Activated CD4-positive, alpha-beta T cell treated with anti-CD3 and anti-CD28 coated beads, Interleukin-2, amount 50 U/mL, for 4 hours (primary cell): ENCODE measurements at places on chromosomes 4 and X.

- no peak for DNase-seq
Observed at GRCh38 chrX:94695910-94696309, 1021.9 kb downstream of the FAM133A start.

DNA sequence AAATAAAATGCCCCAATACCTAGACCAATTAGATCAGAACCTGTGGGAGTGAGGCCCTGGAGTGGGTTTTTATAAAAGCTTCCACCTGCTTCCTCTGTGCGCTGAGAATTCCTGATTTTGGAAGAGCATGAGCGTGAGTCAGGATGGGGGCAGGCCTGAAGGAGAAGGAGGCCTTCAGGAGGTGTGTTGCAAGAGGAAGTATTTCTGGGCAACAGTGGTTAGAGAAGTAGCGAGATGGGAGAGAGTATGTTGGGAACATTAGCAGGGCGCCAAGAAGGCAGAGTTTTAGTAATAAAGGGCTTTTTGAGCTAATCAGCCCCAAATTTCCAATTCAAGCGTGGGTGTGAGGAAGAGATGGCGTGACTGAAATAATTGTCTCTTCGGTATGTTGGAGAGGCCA is 349.8 kb downstream of the UNC5C start:
- no peak for DNase-seq

- DNase-seq, result no peak
Observed at GRCh38 chr4:126215759-126216158, 901.0 kb downstream of the FAT4 start.

DNA sequence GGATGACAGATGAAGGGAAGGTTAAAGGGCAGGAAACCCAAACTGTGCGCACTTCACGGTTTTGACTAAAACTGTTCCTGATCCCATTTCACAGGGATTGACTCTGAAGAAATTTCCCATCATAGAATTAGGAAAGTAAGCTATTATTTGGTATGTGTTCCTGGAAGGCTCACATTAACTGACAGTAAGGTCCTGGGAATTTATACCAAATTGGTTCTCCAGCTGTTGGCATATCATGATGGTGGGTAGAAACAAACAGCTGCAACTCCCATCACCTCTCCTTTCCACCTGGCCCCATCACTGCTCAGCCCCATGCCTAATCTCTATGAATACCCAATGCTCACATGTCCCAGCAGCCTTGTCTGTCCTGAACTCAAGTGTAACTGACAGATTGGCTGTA is 121.2 kb downstream of the GPC3 start:
- no peak for DNase-seq

DNA sequence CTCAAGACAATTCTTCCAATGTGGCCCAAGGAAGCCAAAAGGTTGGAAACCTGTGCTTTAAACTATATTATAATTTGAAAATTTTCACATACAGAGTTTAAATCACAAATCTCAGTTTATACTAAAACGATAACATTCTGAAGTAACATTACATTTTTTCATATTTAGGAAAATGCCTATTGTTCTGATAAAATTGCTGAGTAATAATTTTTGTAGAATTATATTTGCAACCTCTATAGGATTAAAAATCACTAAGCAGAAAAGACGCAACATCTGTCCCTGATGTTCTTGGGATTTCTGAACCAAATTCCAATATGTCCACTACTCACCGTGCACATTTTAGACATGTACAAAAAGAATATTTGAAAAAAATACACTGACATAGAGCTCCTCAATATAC is 10.5 kb downstream of the ZNF732 start:
- DNase-seq, result no peak

DNA sequence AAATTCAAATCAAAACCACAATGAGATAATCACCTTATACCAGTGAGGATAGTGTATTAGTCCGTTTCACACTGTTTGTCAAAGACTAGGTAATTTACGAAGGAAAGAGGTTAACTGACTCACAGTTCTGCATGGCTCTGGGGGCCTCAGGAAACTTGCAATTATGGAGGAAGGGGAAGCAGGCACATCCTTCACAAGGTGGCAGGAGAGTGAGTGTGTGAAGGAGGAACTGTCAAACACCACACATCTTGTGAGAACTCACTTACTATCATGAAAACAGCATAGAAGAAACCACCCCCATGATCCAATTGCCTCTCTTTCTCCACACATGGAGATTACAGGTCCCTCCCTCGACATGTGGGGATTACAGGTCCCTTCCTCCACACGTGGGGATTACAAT is 54.7 kb upstream of the TRPC5 start:
- no peak for DNase-seq

GRCh38 chrX:129831091-129831885 is 12.4 kb downstream of the ZDHHC9 start:
- DNase-seq, result no peak

DNA sequence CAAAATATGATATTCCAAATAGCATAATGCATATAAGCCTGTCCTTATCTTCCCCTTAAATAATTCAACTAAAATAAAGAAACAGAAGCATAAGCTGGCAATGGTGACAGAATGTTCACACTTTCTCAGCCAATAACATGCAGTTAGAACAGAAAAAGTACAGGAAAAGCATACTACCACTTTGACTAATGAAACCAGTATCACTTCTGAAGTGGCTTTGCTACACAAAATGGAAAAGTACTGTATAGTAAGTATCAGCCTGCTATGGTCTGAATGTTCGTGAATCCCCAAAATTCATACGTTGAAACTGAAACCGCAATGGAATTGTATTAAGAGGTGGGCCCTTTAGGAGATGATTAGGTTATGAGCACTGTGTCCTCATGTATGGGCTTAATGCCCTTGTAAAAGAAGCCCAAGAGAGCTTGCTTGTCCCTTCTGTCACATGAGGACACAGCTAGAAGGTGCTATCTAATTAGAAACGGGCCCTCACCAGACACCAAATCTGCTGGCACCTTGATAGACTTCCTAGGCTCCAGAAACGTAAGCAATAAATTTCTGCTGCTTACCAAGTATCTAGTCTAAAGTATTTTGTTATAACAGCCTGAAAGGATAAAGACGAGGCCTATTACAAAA is 102.6 kb downstream of the PRDM5 start:
- no peak for DNase-seq

- DNase-seq, result no peak
Observed at GRCh38 chr4:86686741-86687140, 92.6 kb downstream of the PTPN13 start.

GRCh38 chr4:37682701-37683401 is 3.3 kb downstream of the RELL1 start:
- DNase-seq, result no peak

- no peak for DNase-seq
Observed at GRCh38 chr4:150261571-150261970, 183.3 kb downstream of the DCLK2 start.

DNA sequence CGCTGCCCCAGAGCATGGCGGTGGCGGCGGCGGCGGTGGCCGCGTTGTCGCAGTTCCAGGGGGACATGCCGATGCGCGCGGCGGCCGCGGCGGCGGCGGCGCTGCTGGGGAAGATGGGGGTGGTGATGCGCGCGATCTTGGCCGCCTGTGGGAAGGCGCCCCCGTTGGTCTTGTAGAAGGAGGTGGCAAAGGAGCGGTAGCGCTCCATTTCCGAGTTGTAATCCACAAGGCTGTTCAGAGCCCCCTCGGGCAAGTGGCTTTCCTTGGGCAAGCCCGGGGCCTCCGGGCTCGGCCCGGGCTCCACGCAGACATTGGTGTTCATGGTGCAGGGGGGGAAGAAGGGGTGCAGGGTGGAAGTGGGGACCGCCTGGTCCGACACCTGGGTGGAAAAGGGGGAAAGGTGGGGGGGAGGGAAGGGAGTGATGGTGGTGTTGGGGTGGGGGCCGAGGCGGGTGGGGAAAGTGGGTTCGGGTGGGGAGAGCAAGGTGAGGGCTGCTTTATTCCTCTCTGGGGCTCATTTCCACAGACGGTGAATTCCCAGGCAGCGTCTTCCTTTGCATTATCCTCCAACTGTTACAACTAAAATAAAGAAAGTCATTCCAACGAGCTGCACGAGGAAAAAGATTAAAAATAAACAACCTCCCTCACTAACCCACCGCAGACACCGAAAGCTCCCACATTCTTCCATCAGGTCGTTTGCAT is 3.1 kb downstream of the CXXC4 start:
- no peak for DNase-seq

DNA sequence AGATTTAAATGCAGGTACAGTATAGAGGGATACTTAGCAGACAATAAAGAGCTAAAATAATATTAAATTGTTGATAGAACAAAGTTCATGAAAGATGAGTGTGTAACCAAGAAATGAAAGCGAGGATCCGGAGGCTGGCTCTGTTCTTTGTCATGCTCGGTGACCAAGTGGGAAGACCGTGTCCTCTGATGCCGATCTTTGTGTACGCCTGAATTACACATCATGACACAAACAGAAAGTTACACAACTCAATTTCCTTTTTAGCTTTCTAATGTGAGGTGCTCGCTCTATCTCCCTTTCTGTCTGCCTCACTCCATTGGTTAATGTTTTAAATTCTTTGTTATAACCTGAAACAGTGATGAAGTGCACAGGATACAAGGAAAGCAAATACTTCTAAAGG is 114.8 kb upstream of the NEIL3 start:
- DNase-seq, result no peak

GRCh38 chr4:73897380-73898136 is 28.4 kb downstream of the CXCL1 start:
- no peak for DNase-seq

DNA sequence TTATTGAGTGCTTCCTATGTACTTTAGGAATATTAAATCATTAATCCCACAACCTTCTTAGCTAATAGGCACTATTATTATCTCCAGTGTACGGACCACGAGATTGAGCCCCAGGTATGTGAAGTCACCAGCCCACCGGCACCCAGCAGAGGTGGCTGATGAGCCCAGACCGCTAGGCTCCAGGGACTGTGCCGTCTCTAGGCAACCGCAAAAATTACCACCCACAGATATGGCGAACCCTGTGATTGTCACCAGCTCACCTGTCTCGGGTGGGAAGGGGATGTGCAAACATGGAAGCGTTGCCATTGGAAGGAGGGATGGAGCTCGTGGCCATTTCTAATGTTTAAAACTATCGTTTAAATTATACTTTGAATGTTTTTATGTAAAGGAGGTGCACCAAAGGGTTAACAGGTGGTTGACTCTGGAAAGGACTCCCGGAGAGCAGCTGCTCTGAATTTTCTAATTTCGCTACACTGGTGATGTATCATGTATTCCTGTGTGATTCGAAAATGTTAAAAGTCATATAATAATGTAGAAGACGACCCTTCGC is 21.0 kb upstream of the JAKMIP1 start:
- DNase-seq, result no peak

- peak; percentile 25 for DNase-seq
Observed at GRCh38 chr4:113673450-113673849, 88.1 kb downstream of the CAMK2D start.

GRCh38 chr4:169841776-169842175 is 84.0 kb upstream of the HPF1 start:
- no peak for DNase-seq

DNA sequence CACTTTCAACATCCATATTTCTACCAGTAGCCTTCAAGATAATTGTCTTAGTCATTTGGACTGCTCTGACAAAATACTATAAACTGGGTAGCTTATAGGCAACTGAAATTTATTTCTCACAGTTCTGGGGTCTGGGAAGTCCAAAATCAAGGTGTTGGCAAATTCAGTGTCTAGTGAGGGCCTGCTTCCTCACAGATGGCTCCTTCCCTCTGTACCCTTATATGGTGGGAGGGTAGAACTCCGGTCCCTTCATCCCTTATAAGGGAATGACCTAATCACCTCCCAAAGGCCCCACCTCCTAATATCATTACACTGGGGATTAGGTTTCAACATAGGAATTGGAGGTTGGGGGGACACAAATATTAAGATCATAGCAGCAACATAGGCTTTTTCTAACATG is 7.4 kb upstream of the TBC1D25 start:
- no peak for DNase-seq

DNA sequence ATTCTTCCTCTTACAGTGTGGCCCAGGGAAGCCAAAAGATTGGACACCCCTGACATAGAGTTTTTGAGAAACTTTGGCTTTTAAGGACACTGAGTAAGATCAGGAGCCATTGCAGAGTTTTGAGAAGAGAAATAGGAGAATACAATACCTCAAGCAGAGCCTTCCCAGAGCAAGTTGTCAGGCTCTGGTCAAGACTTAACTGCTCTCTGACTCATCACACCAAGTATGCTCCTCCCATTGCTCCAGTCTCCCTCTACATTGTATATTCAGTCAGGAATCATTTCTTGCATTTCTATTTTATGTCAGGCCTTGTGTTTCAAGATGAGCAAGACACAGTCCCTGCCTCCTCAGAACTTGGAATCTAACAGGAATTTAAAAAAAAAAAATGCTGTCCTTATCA is 176.4 kb upstream of the FMR1 start:
- DNase-seq, result no peak

- no peak for DNase-seq
Observed at GRCh38 chr4:139209470-139210063, 32.5 kb upstream of the ELF2 start.

- DNase-seq, result no peak
Observed at GRCh38 chr4:75549019-75549418, 6.8 kb upstream of the ODAPH start.

DNA sequence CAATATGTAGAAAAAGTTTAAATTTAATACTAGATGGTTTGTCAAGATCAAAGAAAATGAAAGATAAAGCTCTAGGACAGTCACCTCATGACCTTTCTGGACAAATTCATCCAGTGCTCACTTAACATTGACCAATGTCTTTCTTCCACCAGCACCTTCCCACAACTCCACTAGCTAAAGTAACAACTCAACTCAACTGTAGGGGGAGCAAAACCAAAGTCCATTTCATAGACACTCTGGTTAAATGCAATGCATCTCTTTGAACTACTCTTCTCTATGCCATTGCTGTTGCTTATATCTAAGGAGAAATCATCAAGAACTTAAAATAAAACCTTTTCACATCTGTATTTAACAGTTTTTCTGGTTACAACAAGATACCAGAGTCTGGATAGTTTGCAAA is 25.1 kb downstream of the UGT2B4 start:
- DNase-seq, result no peak
